ENCODE measurements at places on chromosomes 6 and 20. TPM values are rescaled to one million over a fixed set of nuclear protein-coding genes. Genes with fewer than 3 reads are reported as not detected.

Gene MDFI
- total RNA-seq = 27.3 TPM

Gene KIAA0408
- 13.5 TPM for total RNA-seq

Gene CLVS2
- total RNA-seq = under 0.01 TPM

Gene KHDC1L
- 0.84 TPM for total RNA-seq

Gene TMEM217
- total RNA-seq = not detected

DNA sequence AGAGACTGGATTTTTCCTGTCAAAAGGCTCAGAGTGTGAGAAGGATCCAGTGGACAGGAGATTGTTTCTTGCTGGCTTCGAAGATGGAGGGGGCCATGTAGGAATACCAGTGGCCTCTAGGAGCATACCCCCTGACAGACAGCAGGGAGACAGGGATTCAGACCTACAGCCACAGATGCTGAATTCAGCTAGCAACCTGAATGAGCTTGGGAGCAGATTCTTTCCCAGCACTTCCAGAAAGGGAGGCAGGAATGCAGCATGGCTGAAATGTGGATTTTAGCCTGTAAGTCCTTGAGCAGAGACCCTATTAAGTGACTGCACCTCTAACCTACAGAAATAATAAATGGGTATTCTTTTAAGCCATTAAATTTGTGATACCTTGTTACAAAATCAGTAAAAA lies 44.6 kb downstream of the STXBP5 start:
- no peak for DNase-seq
- H3K4me3 ChIP-seq = no peak overlapping the region
- no peak overlapping the region for H3K27ac ChIP-seq
- no peaks in the 10 kb centered on the region for H3K4me1 ChIP-seq
- no peaks in the 10 kb centered on the region for H3K27me3 ChIP-seq

DNA sequence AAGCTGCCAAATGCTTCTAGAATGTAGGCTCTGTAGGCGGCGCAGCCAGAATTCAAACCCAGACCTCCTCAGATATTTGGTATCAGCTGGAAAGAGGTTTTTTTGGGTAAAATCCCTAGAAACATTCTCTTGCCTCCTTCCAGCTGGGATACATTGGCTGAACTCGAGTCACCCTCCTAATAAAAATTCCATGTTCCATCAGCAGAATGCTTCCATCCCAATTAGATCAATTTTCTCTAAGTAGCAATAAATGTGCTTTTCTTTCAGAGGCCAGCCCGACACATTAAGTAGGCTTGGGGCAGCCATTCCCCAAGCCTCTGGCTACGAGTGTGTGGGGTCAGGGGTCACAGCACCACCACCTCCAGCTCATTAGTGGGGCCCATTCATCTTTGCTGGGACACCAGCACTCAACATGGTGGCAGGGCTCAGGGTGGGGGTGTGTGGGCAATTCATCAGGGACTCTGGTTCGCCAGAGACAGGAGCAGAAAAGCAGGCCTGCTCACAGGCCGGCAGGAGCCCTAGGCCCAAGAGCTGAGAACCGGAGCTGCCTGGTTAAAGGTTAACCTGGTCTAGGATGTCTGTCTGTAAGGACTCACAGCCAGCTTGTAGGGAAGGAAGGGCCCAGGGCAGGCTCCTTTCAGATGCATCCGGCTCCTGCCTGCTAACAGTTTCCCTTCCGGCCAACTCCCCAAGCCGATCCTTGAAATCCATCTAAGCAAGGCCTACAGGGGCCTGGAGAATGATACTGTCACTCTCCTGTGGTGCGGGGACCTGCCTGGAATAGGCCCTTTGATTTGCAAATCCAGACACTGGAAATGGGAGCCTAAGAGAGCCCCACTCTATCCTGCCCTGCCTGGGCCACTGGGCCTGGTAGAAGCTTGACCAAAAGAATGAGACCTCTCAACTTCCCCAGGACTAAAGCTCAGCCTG lies 159.1 kb upstream of the TOP1 start:
- no peak overlapping the region for H3K27ac ChIP-seq
- H3K27me3 ChIP-seq = no peaks in the 10 kb centered on the region
- DNase-seq = no peak
- H3K4me3 ChIP-seq = no peak overlapping the region

DNA sequence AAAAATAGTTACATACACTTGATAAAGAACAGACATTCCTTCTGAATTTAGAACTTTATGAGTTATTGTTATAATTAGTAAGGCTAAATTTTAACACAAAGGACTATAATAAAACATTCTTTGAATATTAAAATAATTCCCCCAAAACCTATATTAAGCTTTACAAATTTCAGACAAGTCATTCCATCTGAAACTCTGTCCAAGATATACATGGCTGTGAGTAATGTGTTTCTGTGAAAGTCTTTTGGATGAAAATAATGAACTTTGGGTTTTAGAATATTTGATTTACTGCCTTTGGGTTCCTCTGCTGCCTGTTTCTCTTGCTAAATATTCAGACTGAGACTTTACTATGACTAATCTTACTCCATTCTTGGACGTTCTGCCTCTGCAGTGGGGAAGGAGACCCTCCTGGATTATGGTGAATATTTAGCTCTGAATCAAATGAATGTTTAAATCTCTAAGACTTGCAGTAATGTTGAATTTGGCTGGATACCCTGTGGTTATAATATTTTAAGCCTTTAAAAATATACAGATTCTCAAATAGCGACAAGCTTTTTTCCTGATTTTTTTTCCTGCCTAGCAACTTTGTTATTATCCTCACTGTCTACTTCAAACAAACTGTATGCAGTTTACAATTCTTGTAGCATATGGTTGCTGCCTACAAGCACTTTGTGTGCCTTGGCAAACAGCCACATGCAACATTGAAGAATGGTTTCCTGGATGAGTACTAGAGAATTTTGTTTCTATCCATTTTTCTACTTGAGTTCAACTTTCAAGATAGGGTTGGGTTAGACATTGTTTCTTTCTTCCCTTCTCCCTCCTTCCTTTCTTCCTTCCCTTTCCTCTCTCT lies 51.4 kb downstream of the TXLNB start:
- H3K27ac ChIP-seq = no peak overlapping the region
- H3K4me1 ChIP-seq = no peaks in the 10 kb centered on the region
- no peaks in the 10 kb centered on the region for H3K36me3 ChIP-seq
- DNase-seq = no peak
- no peak overlapping the region for H3K4me3 ChIP-seq
- no peaks in the 10 kb centered on the region for H3K27me3 ChIP-seq
